ENCODE measurements at places on chromosomes 1 and 21.

DNA sequence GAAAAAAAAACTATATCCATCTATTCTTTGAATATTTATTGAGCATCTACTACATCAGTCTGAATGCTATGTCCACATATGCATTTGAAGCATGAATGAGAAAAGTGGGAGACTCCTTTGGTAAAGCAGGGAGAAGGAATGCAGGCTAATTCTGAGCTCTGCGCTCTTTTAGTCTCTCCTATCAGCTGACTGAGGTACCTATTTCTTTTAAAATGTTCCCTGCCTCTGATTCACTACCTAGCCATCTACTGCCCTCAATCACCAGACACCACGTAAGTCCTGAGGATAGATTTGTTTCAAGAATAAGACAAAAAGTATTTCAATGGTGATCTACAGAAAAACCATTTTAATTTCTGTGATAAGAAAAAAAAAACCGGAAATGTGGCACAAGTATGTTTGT, 3.8 kb upstream of the RGS13 start:
- DNase-seq, result no peak

DNA sequence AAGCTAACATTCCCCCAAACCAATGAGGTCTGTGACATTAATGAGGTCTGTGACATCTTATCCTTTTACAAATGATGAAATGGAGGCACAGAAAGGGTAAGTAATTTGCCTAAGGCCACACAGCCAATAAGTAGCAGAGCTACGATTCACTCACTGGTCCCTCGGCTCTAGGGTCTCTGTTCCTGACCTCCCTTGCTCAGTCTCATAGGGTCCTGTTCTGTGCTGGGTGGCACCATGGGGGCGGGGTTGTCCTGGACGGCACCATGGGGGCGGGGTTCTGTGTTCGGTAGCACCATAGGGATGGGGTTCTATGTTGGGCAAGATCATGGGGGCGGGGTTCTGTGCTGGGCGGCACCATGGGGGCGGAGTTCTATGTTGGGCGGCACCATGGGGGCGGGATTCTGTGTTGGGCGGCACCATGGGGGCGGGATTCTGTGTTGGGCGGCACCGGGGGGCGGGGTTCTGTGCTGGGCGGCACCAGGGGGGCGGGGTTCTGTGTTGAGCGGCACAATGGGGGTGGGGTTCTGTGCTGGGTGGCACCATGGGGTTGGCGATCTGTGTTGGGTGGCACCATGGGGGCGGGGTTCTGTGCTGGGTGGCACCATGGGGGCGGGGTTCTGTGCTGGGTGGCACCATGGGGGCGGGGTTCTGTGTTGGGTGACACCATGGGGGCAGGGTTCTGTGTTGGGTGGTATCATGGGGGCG, 55.6 kb downstream of the CLSTN1 start:
- peak; percentile 26 for DNase-seq

DNA sequence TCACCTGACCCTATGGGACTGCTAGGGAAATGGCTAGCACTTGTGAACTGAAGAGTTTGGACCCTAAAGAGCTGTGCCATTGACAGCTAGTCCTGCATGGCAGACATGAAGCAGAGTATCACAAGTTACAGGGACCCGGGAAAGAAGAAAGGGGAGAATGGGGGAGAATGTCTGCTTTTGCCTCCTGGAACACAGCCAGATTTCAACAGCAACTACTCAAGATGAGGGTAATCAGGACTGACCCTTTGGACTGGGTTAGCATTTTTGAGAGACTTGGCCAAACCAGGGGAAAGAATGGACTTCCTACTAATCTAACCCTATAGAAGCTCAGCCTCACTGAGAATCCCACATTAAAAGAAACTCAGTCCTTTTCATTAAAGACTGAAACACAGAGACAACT, 8.7 kb upstream of the UTP25 start:
- DNase-seq, result no peak

GRCh38 chr1:99107680-99108079, 103.0 kb upstream of the PLPPR5 start:
- DNase-seq, result no peak

DNA sequence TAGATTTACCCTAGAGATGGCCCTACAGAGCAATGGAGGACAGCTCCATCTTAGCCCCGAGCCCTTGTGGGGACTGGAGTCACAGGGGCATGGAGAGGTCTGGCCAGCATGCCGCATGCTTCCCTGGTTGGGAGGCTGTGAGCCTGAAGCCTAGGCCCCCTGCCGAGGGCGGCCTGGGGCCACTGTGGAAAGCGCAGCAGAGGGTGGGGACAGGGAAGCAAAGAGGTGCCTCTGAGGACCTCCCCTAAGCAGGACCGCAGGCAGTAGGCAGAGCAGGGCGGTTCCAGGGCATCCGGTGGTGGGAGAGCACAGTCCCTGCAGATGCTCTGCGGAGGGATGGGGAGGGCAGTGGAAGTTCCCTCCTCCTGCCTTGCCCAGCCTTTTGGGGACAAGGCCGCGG, 26.5 kb upstream of the PEF1 start:
- DNase-seq, result no peak

DNA sequence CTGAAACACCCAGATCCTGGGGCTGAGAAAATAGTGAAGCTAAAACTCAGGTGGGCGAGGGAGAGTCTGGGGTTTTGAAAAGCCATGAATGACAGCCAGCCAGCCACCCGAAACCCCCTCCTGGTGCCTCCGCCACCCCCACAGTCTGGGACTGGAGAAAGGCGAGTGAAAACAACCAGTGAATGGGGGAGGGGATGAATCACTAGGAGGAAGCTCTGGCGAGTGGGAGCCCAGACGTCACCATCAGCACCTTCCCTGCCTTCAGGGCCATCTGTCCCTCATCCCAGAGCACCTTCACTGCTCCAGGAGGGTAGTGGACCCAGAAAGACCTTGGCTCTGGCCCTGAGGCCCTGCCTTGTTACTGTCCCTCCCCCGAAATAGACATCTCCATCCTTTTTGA, 9.2 kb downstream of the RORC start:
- no peak for DNase-seq

GRCh38 chr1:161214369-161214768, 726 bp upstream of the FCER1G start:
- no peak for DNase-seq

- DNase-seq, result no peak
These were observed 177.2 kb upstream of the C8B start for GRCh38 chr1:57142999-57143398.

GRCh38 chr21:16402752-16403151, 673.0 kb downstream of the USP25 start:
- DNase-seq, result no peak

GRCh38 chr21:31909153-31910073, 36.6 kb downstream of the HUNK start:
- DNase-seq, result no peak

- peak; percentile 18 for DNase-seq
These were observed 1.4 kb upstream of the SSBP3 start for GRCh38 chr1:54407404-54408146.

- DNase-seq, result peak; percentile 66
These were observed 17.9 kb downstream of the SLC9A1 start for GRCh38 chr1:27136998-27137542.

DNA sequence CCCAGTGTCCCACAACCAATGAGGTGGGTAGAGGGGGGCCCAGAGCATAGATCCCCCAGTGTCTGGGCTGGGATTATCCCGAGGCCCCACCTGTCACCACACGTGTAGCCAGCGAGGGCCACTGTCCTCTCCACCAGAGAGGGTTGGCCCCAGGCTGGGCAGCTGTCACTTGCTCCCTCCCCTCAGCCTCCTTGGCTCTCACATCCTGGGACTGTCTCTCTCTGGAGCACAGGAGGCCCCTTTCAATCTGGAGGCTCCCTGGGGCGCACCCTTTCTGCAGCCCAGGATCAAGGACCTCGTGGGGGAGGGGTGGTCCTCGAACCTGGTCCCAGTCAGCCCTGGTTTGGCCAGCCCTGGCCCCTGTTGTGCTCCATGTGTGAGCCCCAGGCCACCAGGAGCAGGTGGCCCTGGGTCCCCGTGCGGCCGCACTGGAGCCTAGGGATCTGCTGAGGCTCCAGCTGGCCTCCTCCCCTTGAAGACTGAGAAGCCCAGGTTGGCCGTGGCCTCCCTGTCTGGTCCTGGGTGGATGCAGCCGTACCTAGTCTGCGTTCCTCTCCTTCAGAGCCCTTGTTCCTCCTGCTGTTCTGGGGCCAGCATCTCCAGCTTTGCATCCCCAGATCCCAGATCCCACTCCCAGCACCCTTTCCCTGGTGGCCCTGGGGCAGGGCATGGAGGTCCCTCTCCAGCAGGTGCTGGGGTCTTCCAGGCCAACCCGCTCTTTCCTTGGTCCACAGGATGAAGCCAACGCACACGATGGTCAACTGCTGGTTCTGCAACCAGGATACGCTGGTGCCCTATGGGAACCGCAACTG, 6.7 kb downstream of the TMEM201 start:
- DNase-seq, result no peak

DNA sequence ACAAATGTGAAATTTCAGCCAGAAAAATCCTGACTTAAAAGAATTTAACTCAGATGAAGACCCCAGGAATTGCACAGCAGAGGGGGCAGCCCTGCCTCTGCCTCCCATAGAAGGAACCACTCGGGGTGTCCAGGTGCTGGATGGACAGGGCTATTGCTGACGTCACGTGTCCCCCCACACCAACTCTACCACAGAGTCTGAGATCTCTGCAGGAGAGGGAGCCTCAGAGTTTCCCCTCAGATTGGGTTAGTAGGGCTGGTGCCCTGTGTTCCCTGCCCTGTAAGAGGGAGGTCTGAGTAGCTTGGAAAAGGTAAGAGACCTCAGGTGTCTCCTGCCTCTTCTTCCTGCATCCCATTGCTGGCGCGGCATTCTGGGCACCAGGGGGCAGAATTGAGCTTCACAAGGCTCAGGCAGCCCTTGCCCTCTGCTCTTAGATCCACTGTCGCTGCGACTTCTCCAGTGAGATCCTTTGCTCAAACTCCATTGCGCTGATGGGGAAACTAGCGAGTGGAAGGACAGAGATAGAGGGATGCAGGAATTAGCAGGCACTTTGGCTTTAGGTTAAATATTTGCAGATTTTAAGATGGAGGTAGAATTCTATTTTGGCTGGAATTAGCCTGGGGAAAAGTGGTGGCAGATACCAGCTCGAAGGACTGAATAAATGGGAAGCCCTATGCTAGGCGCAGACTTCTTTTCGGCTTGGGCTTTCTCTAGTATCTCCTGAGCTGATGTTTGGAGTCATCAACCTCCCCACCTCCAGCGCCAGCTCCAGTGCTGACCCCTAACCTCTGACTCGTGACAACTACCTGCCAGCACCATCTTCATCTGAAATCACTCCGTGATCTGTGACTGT, 42.8 kb upstream of the DMBX1 start:
- peak; percentile 70 for DNase-seq

DNA sequence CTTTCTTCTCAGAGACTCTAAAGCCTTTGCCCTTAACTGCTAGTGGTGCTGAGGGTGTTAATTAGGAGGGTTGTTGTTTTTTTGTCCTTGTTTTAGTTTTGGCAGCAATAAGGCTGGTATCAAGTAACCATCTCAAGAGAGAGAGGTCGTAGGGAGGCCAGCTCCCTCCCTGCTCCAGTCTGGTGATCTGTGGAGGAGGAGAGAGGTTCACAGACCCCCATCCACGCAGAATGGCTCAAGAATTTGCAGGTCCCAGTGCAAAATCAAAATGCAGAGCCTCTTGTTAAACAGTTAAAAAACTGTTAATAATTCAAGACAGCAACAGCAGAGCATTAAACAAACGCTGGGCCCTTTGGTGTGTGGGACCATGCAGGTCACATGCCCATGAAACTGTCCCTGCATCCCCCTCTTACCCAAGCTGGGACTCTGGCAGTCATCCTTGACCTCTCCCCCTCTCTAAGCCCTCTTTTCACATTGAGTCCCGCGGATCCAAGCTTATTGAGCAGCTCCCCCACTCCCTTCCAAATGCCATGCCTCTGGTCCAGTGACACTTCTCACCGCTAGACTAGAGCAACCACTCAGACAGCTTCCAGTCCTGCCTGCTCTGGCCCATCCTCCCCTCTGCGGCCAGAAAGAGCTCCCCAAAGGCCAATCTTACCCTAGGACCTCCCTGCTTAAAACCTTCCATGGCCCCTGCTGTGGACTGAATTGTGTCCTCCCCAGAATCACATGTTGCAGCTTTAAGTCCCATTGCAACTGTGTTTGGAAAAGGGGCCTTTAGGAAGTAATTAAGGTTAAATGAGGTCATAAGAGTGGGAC, 47.7 kb upstream of the RPL11 start:
- no peak for DNase-seq
